ENCODE measurements at places on chromosomes 6 and 20. TPM values are rescaled to one million over a fixed set of nuclear protein-coding genes. Genes with fewer than 3 reads are reported as not detected.

Gene CRISP2
- total RNA-seq: not detected

Gene RBPJL
- total RNA-seq: not detected

Gene VNN1
- total RNA-seq: 0.07 TPM

Gene GSTA3
- not detected for total RNA-seq
